M059J (cell line): ENCODE measurements at places on chromosomes 5 and 9.

DNA sequence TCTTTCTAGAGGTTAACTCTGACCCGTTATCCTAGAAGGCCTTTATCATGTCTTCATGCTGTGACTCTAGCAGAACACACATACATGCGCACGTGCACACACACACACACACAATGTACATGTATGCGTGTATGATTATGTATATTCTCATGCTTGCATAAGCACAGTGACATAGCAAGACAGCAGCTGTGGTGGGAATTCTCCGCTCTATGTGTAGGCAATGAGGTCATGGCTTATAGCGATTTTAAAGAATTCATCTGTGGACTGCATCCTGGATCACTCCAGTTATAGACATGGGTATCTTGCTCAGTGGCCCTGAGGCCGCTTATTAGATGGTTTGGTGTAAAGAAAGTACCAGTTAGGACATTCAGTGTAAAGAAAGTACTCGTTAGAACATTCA lies 106.2 kb downstream of the FBXL7 start:
- no peak for DNase-seq

GRCh38 chr9:133837627-133838597 lies 99.8 kb upstream of the SARDH start:
- no peak for DNase-seq

GRCh38 chr9:87107072-87107471 lies 159.8 kb upstream of the GAS1 start:
- DNase-seq = peak; percentile 68

GRCh38 chr5:56876327-56876726 lies 33.1 kb upstream of the SETD9 start:
- peak; percentile 69 for DNase-seq

- peak; percentile 13 for DNase-seq
These were observed 24.2 kb downstream of the OCLN start for GRCh38 chr5:69516769-69517168.

GRCh38 chr5:103060424-103060954 lies 59.4 kb downstream of the GIN1 start:
- no peak for DNase-seq

DNA sequence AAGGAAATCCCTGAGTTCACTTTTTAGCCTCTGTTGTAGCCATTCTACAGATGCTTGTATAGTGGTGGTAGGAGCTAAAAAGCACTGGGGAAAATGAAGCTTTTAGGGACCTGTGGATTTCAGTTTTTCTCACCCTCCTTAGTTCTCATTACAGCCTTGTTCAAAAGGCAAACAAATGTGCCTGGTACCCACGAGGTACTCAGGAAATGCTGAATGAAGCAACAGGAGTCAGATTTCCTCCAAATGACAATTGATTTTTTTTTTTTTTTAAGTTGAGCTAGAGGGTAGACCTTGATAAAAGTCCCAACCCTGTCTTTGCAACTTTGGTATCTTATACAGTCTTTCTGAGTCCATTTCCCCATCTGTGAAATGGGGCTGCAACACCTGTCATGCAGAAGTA lies 21.3 kb upstream of the TMOD1 start:
- no peak for DNase-seq

- no peak for DNase-seq
These were observed 40.8 kb downstream of the ZFR start for GRCh38 chr5:32403760-32404159.

DNA sequence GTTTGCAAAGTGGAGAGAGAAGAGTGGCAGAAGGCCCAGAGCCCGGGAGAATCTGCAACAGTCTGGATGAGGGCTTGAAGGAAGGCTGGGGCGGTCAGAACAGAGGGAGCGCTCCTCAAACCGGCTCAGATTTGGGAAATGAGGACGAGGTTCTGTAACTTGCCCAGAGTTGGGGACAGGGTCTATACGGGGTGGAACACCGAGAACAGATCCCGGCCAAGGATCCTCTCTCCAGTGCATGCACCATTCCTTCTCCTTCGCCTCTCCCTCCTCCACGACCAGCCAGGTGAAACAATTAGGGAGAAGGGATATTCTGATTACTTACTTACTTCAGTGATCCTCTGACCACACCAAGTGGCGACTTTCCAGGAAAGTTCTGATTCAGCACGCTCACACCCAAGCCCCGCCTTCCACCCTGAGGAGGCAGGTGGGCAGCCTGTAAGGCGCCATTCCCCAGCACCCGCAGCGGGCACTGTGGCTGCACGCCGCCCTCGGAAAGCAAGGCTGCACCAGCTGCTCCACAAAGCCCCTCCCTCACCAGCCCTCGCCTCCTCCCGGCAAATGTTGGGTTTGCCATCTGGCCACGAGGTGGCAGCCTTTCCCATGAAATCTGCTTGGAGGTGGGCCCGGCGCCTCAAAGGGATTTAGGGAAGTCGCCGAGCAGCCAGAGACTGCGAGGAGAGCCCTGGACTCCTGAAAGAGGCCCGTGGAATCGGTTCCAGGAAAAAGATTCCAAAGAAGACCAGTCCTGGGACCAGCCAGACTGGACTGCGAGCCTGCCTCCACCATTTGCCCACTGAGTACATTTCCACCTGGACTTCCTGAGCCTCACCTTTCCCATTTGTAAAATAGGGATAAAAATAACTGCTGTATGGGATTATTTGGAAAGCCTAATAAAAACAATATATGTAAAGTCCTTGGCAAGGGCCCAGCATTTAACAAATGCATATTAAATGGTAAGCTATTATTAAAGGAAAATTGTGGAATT lies 22.2 kb upstream of the WWC1 start:
- DNase-seq = peak; percentile 88

DNA sequence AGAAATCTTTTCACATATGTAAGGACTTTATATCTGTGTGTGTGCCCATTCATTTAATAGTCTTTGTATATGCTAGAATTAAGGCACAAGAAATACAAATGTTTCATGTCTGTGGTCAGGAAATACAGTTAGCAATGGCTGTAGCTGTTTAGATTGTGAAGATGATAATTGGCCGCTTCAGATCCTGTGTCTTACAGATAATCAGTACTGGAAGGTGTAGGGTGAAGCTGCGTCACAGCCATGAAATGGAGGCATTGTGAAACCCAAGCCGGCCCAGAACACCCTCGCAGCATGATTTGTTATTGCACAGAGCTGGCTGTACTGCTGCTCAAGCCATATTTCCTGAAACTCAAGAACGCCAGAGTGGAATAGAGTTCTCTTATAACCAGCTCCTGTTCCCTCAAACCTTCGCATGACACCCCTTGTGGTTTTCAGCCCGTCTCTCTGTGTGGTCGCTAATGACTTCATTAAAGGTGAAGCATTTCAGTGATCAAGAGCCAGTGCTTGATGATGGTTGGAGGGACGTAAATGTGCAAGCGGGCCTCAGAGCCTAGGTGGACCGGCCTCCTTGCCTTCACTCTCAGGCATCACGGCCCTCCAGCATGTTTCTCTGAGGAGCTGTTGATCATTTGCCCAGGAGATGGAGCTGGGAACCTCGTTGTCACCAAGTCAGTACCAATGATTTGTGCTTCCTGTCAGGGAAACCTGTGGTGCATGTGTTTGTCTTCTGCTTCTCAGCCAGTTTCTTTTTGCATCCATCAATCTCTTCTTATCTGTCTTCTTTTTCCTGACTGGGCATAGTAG lies 80.1 kb downstream of the F2RL2 start:
- no peak for DNase-seq

DNA sequence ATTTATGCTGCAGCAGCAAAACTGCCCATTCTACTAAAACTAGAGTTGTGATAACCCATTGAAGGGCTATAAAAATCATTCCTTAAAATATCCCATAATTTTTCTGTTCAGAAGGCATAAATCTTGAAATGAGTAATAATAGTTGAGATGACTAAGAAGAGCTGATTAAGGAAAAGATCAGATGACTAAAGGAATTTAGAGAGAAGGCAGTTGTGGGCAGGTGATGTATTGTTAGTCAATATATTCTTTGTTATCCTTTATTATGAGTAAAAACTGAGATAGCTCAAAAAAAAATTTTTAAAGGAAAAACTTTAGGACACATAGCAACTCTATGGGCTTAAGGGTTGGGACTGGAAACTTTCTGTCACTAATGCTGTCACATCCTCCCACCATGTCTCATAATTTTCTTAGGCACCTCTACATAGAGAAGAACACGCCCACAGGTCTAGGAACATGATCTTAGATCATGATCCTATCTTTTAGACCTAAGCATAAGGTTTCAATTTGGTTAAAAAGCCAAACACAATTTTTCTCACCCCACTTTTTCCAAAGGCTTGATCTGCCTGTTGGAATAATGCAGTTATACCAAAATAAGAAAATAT lies 597.5 kb upstream of the MEF2C start:
- DNase-seq = peak; percentile 9
